ENCODE measurements at places on chromosomes 7 and 10.

DNA sequence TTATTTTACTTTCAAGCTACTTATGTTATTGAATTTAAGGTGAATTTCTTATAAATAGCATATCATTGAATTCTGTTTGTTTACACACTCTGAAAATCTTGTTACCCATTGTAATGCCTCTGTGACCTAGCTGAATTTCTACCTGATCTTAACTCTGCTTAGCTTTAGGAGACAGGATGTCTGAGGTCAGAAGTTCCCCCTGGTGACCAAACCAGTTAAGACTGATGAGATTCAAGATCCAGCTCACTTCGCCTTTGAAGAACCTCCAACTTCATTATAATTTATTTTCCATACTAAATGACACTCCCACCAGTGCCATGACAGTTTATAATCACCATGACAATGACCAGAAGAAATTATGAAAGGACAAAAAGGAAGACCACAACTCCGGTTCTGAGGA, 213.4 kb upstream of the CDC14C start:
- DNase-seq = no peak

GRCh38 chr10:46296641-46297141, 9.9 kb downstream of the ANTXRL start:
- DNase-seq = no peak

- DNase-seq = no peak
These were observed 80.0 kb downstream of the CFAP58 start for GRCh38 chr10:104433669-104434068.

- no peak for DNase-seq
These were observed 95.7 kb downstream of the COL13A1 start for GRCh38 chr10:69897432-69897831.

GRCh38 chr7:94418851-94419250, 24.2 kb downstream of the COL1A2 start:
- DNase-seq = no peak
